ENCODE measurements at places on chromosomes 5 and 9.
A peak's percentile ranks its signal among the peaks of the same experiment; 100 is the strongest.

- DNase-seq = no peak
Measured at GRCh38 chr5:158658446-158659230, 441.1 kb downstream of the EBF1 start.

DNA sequence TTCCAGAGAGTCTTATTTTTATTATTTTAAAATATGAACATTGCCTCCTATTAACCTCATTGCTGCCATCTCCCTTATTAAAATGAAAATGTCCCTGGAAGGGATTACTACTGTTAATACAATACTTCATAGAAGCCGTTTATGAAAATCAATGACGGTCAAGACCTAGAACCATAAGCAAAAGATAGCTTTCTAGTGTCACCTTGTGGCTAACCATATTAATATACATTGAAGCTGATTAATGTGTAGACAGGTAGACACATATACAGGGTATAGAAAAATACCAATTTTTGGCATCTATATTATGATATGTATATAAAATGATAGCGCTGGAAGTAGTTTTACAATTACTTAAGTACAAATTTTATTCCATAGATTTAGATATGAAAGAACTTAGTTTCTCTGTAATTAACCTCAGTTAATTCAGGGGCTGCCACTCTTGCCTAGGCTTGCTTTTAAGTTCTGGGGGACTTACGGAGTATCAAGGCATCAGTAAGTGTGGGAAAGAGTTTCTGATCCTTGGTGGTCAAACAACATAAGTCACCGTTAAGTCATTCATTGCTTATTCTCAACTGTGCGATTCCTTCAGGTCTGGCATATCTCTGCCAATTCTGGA, 2.5 kb upstream of the YTHDC2 start:
- no peak for DNase-seq

GRCh38 chr5:123855609-123856008, 343.6 kb downstream of the CSNK1G3 start:
- DNase-seq = no peak

- DNase-seq = no peak
Measured at GRCh38 chr9:106420511-106420944, 442.4 kb upstream of the ZNF462 start.

DNA sequence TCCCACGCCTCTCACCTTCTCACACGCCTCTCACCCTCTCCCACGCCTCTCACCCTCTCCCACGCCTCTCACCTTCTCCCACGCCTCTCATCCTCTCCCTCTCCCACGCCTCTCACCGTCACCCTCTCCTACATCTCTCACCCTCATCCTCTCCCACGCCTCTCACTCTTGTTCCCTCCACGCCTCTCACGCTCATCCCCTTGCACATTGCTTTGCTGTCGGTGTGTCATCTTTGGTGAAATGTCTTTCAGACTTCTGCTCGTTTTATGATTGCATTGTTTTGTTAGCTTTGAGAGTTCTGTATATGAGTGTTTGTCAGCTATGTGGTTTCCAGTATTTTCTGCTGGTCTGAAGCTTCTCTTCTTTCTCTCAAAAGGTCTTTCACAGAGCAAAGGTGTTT, 102.7 kb downstream of the EHMT1 start:
- DNase-seq = no peak

- no peak for DNase-seq
Measured at GRCh38 chr5:60916646-60917045, 28.2 kb downstream of the ERCC8 start.

- no peak for DNase-seq
Measured at GRCh38 chr9:127314911-127315310, 50.3 kb downstream of the GARNL3 start.

DNA sequence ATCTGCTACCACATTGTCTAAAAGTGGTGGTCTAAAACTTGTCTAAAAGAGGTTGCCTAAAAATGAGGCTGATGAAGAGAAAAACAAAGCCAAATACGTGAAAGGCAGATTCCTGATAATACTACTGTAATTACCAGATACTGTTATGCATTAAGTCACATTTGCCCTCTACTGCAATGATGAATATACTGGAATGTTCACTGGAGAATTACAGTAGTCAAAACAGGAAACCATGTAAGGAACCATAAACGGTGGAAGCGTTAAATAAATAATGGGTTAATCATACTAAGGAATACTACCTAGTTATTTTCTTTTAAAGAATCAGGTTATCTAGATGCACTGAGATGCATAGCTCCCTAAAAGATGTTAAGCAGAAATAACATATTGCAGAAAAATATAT, 201.3 kb downstream of the MCTP1 start:
- no peak for DNase-seq

- DNase-seq = no peak
Measured at GRCh38 chr9:112005939-112006338, 109.3 kb downstream of the UGCG start.

DNA sequence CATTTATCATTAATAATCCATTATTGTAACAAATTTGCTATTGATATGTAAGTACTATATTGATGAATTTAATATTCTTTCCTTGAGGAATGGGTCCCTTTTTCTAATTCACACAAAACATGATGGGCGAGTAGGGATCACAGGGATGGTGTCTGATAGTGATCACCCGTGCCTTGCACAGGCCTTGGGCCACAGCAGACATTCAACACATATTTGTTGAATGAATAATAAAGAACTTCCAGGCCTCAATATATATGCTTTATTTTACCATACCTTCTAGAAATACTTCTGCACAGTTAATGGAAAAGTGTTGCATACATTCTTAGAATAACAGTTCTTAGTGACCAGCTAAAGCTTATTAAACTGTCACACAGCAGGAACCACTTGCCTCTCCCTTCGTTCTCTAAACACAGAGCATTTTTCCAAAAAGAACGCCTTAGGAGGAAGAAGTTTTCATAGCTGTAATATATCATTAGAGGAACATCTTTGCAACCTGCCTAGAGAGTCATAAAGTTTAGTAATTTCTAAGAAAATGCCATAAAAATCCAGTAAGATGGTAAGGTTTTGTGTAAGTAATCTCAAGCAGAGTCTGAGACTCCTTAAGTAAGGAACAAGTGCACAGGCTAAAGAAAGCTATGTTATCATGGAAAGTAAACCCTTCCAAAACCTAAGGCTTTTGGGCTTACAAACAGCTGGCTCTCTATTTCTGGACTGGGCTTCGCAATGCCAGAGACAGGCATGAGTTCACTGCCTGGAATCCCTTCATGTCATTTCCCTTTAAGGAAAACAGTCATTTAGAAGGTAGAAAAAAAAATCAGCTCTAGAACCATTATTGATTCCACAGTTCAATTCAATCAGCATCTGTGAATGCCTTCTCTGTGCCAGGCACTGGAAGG, 17.7 kb downstream of the TTLL11 start:
- DNase-seq = no peak

DNA sequence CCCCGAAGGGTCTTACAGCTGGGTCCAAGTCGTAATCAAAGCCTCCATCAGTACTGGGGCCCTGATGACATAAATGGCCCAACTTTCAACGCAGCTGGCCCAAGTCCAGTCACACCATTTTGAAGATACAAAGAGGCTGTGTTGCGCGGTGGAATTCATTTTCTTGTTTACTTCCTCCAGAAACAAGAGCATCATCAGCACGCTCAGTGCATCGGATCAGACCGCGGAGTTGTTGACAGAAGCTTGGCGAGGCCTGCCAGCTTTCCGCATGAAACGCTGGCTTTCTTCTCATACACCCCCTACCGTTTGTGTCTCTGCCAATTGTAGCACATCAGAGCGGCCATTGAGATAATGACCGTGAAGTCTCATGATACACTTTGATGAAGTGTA, 101.7 kb upstream of the SPATA31D4 start:
- peak; percentile 84 for DNase-seq

- DNase-seq = no peak
Measured at GRCh38 chr9:129060991-129061390, 19.9 kb upstream of the DOLPP1 start.

- DNase-seq = no peak
Measured at GRCh38 chr9:91812191-91812590, 137.8 kb downstream of the ROR2 start.

- DNase-seq = peak; percentile 27
Measured at GRCh38 chr5:135829681-135830383, 4.6 kb upstream of the SLC25A48 start.

DNA sequence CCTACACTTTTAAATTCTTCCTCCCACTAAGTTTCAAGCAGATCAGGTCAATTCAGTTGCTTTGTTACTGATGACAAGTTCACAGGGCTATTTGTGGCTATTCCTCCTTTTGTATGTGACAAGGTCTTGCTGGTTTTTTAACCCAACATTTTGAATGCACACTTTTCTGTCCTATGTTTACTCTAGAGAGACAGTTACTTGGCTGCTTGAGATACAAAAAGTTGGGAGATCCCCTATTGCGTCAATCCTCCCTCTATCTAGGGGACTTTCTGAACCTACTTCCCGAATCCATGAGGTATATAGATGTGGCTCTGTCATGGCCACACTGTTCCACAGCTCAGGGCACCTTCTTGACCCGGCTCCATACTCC, 386.7 kb downstream of the NTRK2 start:
- DNase-seq = no peak

- no peak for DNase-seq
Measured at GRCh38 chr9:6973762-6974161, 216.0 kb downstream of the KDM4C start.

DNA sequence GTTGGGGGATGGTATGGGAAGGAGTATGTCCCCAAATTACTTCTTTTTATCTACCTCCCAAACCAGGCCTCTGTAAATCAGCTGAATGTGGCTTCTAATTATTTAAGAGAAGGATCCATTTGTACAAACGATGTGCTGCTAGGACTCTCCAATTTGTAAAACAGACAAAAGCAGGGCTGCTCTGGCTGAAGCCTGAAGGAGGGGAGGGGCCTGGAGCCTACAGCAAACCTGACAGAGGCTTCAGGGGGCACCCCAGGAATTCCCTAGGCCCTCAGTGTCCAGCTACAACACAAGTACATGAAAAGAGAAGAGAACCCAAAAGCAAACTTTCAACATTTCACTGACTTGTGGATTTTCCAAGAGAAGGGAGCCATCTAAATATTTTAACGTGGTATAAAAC, 939.4 kb upstream of the DMAC1 start:
- no peak for DNase-seq

DNA sequence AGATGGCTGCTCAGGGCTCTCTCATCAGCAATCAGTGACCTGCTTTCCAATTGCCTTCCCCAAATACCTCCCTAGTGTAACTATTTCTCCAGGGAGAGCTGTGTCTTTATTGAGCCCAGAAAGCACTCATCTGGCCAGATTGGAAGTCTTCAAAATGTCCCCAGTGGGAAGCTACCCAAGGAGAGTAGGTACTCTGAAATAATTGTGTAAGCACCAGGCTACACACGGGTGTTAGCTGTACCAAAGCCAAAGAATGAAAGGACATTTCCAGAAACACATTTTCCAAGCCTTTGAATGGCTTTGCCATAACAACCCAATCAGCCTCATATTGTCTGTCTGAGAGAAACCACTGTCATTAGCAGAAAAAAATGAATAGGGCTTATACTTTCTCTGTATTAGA, 318.8 kb downstream of the FAM170A start:
- peak; percentile 8 for DNase-seq

- DNase-seq = no peak
Measured at GRCh38 chr5:138444078-138444773, 5.4 kb downstream of the REEP2 start.

DNA sequence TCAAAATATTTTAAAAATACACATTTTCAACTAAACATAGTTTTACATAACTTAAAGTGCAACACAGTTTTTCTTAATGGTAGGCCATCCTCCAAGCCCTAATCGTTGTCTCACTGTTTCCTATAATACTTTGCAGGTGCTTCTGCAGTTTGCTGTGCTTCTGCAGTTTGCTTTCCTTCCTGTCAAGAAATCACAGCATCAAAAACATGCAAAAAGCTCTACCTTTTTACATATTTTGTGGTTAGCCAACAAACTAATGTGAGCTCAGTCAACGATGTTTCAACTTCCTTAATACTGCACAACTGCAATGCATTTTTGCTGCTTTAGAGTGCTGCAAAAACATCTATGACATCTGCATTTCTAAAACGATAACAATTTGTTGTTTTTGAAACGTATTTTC, 25.2 kb downstream of the EMB start:
- no peak for DNase-seq

DNA sequence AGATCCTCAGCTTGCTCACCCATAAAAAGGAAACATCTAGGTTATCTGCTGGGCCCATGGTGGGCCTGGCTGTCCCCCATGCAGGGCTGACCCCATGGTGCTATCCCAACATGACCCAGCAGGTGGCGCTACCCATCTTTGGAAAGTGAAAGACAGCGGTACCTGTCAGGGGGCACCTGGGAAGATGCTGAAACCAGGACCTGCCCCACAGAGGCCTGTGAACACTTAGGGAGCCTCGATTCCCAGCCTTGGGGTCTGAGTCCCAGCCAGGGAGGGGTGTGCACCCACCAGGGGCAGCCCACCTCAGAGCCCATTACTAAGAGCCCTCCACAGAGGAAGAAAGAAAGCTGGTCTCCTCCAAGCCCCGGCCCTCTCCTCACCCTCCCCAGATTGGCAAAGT, 46.6 kb upstream of the IPPK start:
- no peak for DNase-seq

GRCh38 chr9:138103111-138103848, 225.7 kb downstream of the CACNA1B start:
- DNase-seq = no peak

GRCh38 chr5:135040034-135040332, 6.0 kb upstream of the PITX1 start:
- no peak for DNase-seq

- DNase-seq = no peak
Measured at GRCh38 chr9:25461416-25461815, 216.8 kb downstream of the TUSC1 start.

- DNase-seq = no peak
Measured at GRCh38 chr5:82408033-82408432, 129.9 kb upstream of the RPS23 start.

DNA sequence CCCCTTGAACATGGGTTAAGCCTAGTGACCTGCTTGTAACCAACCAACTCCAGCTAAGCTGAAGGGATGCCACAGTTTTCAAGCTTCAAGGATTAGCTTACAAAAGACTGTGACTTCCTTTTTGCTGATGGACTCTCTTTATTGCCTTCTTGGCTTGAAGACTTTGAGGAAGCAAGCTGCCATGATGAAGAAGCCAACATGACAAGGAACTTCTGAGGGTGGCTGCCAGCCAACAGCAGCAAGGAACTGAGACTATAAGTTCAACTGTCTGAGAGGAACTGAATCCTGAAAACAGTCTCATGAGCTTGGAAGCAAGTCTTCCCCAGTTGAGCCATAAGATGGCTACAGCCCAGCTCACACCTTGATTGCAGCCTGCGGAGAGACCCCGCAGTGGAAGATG, 116.1 kb upstream of the TAF11L2 start:
- DNase-seq = peak; percentile 46

GRCh38 chr9:124559871-124560270, 52.7 kb upstream of the NR5A1 start:
- DNase-seq = no peak

- no peak for DNase-seq
Measured at GRCh38 chr9:125745018-125745417, 2.2 kb upstream of the PBX3 start.

- no peak for DNase-seq
Measured at GRCh38 chr9:120892748-120893610, 16.0 kb upstream of the PHF19 start.

GRCh38 chr5:137119321-137119720, 379.8 kb downstream of the SPOCK1 start:
- DNase-seq = no peak

GRCh38 chr5:141958113-141958512, at the start of gene PCDH12:
Gene PCDH12, minus strand, starts transcription at chr5:141958202. Its CDS starts 351 bp downstream, at chr5:141957851.
- no peak for DNase-seq

- no peak for DNase-seq
Measured at GRCh38 chr9:135796784-135797485, 95.0 kb downstream of the KCNT1 start.

GRCh38 chr5:62375627-62376026, 28.1 kb downstream of the DIMT1 start:
- DNase-seq = no peak

GRCh38 chr5:142542906-142543305, 143.0 kb downstream of the FGF1 start:
- no peak for DNase-seq
